ENCODE measurements at places on chromosomes 6 and 20.

DNA sequence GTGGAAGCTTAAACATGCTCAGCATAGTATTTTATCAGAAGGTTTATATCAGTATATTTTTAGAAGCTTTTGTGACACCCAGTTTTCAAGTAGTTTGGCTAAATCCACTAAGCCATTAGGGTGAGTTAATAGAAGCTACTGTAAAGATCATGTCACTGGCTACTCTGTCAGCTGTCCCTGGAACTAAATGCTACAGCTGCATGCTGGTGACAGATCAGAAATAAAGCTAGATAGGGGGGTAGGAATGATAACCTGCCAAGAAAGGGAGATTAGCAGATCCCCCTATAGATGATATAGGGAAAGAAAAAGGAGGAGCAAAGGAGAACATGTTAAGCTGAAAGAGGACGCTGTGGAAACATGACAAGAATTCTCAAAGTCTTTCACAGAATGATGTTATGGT lies 363.2 kb downstream of the QKI start:
- no peak for DNase-seq

- no peak for DNase-seq
These were observed 94.4 kb upstream of the CD93 start for GRCh38 chr20:23180451-23180921.

GRCh38 chr20:3658716-3659491 lies 4.3 kb downstream of the GFRA4 start:
- no peak for DNase-seq

DNA sequence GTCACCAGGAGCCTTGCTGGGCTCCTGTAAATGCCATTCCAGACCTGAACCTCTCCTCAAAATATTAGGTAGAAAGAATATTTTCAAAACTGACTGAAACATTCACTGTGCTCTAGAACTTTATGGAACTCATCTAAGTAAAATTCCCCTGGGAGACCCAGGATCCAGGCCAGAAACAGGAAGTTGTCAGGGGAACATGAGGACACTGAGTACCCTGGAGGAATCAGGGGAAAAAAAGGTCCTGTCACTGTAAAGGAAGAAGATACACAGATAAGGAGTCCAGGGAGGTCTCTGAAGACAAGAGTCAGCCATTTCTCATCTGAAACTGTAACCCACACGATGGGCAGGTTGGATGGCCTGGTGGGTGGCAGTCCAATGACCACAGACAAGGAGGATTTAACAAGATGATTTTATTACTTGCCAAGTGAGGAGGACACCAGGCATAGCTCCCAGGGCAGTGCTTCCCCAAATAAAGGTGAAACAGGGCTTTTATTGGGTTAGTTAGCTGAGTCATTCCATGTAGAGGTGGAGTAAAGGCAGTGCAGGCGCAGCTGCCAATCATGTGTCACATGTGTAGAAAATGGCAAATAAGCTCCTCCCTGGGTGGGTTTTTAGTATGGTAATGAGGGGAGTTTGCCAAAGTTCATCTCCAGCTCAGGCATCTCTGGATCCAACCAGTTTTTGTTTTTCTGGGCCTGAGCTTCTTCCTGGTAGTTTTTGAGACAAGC lies 138.5 kb downstream of the RCAN2 start:
- DNase-seq, result no peak

- DNase-seq, result no peak
These were observed 19.6 kb downstream of the DYNLRB1 start for GRCh38 chr20:34535857-34536256.

DNA sequence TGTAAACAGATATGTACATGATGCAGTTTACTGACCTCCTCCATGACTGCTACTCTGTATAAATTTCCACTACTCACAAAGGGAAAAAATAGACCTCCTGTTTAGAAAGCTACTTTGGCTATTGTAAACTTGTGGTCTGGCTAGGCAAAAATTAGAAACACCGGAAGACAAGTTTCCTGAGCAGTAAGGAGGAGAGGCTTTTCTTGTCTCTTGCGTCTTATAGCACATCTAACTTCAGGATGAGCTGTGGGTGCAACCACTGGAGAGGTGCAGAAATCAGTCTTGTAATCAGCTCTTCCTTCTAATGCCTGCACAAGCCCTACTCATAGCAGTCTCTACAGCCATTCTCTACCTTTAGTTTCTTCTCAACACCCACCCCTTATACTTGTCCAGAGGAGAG lies 296.5 kb upstream of the SLC35B3 start:
- DNase-seq, result no peak
